NK-92 treated with Interleukin-12 subunit alpha and Interleukin-12 subunit beta, amount 100 ng/mL, for 24 hours (cell line): ENCODE measurements at places on chromosomes 13 and 19.

- DNase-seq = no peak
These were observed 4.2 kb upstream of the OR7G3 start for GRCh38 chr19:9130965-9131364.

- no peak for DNase-seq
These were observed 73.4 kb downstream of the MBNL2 start for GRCh38 chr13:97295283-97296182.

DNA sequence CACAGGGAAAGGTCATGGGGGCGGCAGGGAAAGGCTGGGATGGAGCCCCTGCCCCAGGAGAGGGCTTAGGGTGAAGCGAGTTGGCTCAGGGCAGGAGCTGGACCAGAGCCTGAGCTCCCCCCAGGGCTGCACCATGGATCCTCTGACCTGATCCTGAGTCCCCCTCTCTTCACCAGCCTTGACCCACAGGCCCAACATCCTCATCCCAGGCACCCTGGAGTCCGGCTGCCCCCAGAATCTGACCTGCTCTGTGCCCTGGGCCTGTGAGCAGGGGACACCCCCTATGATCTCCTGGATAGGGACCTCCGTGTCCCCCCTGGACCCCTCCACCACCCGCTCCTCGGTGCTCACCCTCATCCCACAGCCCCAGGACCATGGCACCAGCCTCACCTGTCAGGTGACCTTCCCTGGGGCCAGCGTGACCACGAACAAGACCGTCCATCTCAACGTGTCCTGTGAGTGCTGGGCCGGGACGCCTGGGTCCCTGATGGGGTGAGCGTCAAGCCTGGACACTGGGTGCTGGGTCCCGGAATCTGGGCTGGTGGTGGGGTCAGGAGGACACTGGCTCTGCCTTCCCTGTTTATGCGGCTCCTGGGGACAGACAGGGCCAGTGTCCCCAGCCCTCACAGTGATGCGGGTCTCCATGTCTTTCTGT lies 842 bp downstream of the SIGLEC9 start:
- no peak for DNase-seq

DNA sequence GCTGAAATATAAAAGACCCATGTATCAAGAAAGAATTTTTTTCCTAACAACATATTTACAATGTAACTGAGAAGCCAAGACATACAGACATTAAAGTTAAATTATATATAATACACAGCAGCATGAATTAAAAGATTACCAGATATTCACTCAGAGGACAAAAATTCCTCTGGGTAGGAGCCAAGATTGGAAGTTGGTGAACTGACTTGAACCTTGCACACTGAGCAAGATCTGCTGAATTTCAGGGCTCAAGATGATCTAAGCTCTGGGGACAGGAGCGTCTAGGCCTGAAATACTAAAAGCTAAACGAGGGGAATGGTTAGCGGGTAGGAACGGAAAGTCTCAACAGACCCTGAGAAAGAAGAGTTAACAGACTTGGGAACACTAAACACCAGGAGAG lies 8.5 kb downstream of the FOXO1 start:
- DNase-seq = no peak

DNA sequence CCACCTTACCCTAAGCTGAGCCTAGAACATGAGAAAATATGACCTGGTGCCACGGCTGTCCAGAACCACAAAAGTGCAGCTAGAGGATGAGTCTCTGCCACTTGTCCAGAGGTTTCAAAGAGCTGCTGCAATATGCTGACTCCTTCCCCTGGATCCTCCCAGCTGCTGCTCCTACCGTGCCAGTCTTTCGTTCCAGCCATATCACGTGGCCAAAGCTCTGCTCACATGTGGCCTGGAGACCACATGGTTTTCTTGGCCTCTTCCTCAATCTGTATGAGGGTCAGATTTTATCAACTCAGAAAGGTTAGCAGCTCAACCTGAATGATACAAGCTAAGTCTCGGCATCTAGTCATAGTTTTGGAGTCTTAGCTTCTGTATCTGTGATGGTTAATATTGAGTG lies 3.2 kb upstream of the SACS start:
- no peak for DNase-seq

DNA sequence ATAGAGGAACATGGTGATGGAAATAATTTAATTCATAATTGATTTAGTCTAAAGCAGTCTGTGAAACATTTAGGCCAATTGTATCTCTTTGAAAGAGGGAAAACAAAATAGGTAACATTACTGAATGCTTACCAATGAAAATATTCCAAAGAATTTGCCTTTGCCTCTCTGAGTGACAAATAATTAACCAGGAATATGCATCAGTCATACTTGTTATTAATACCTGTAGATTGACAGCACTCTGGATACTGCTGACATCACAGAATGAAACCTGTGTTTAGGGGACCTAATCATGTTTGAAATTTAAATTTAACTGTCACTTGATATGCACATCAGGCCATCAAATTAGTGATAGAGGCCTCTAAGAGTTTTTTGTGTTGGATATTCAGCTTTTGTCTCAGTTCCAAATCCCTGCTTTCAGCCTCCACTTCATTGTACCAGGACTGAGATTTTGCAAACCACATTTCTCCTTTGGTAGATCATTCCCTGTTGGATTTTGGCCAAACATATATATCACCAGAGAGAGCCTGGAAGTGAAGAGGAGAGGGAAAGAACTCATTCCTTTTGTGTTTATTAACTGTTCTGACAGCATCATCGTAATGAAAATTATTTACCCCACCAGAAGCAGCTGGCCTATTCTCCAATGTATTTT lies 64.8 kb upstream of the KLHL1 start:
- DNase-seq = no peak

GRCh38 chr13:98033277-98034247 lies 80.1 kb downstream of the IPO5 start:
- no peak for DNase-seq

DNA sequence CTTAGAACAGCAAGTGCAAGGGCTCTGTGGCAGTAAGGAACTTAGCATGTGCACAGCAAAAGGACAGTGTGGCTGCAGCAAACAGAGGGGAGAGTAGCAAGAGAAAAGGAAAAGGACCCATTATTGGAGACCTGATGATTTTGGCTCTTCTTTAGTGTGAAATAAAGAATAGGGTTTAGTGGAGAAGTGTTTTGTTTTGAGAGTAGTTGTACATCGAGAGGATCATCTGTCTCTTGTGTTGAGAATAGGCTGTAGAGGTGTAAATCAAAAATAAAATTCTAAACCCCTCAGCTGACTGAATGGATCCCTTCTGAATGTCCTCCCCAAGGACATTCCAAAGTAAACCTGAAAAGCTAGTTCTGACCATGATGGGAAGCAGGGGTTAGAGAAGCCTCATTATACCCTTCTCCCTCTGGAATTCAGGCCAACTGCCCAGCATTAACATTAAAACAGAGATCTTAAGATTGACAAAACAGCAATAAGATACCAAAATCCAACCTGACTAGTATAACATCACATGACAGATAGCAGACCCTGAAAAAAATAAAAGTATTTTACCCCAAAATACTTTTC lies 73.6 kb upstream of the OBI1 start:
- no peak for DNase-seq

DNA sequence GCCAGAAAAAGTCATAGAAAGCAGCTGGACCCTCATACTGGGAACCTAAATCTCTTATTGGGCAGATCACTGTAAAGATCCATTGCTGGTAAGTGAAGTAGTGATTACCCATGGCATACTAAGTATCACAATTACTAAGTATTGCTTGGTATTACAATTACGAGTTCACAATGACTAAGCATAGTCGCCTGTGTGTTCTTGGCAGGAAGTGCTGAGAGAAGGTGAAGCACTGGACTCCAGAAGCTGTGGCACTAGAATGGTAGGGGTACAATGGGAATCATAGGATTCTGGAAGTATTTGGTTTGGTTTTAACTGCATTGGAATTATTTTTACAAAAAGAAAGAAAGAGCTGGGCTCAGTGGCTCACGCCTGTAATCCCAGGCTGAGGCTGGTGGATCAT lies 20.3 kb downstream of the LGALS16 start:
- DNase-seq = no peak

GRCh38 chr19:21699197-21699596 lies 68.2 kb downstream of the ZNF100 start:
- DNase-seq = no peak

DNA sequence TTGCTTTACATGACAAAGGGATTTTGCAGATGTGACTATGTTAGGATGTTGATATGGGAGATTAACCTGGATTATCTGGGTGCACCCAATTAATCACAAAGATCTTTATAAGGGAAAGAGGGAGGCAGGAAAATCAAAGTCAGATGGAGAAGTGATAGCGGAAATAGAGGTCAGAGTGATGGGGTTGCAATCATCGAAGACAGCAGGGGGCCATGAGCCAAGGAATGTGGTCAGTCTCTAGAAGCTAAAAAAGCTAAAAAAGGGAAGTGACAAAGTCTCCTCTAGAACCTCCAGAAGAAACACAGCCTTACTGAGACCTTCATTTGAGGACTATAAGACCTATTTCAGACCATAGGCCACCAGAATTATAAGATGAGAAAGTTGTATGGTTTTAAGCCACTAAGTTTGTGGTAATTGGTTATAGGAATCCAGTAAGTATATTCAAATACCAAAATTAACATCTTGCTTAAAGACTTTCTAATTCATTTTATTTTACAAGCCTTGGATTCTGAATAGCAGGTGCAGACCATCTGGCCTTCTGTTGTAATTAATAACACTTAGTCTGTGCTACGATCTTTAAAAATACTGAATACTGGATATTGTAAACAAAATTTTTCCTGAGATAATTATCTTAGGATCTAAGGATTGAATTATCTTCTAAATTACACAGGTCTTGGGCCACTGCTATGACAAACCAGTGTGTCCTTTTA lies 493.4 kb upstream of the PCDH20 start:
- DNase-seq = no peak

GRCh38 chr13:103134271-103134670 lies 68.1 kb upstream of the SLC10A2 start:
- no peak for DNase-seq

DNA sequence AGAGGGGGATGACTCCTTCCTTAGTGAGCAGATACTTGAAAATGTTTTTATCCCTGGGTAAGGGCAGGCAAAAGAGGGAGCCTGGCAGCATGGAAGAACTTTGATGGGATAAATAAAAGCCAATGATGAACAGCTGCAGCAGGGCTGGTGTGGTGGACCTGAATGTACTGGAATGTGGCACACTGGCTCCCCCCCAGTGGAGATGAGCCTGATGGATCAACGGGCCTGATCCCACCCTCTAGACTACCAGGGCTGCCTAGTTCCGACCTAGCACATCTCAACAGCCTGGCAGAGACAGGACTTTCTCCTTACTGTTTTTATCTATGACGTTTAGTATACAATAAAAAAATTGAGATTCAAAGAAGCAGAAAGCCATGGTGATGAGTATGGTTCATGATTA lies 20.5 kb downstream of the NLRP11 start:
- DNase-seq = no peak

- DNase-seq = no peak
These were observed 128.7 kb downstream of the TSHZ3 start for GRCh38 chr19:31220540-31220939.

DNA sequence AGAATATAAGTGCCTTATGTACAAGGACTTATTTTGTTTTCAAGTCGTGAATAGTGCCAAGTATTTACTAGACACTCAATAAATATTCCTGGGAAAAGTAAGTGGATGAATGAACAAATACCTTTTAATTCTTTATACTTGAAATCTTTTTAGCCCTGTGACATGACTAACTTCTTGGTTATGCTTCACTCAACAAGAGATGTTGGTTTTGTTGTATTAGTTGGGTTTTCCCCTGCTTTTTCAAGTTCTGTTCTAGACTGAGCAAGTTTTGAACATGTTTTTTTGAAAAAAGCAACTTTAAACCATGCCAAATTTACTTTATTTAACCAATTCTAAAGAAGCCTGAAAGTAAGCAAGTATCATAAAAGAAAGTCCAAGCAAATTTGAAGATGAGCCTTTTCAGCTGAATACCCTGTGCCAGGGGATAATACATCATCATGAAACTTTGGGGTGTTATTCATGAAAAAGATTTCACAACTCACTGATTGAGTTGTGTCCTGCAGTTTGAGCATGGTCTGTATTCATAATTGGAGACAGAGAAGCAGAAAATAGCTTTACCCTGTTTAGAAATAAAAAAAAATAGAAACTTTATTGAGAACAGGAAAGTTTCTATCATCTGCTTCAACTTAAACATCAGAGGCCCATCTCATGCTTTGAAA lies 11.1 kb downstream of the LMO7 start:
- DNase-seq = no peak

- no peak for DNase-seq
These were observed 9.5 kb downstream of the ADAMTSL5 start for GRCh38 chr19:1503089-1503924.

- no peak for DNase-seq
These were observed 101.3 kb upstream of the SLC15A1 start for GRCh38 chr13:98853771-98854221.

DNA sequence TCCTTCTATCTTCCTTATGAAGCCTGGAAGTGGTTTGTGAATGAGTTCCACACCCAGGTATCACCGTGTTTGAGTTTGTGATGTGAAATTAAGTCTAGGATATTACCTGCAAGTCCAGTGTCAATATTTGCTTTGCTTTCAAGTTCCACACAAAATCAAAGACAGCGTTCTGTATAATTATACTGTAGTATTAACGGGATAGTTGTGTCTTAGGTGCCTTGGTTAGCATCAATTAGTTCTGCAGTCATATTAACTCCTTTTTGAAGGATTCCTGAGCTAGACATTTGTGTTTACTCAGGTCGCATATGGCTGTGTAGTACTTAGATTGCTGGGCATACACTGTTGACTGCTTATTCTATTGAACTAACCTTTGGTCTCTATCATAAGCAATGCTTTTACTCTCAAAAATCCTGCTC lies 54.4 kb downstream of the ERCC5 start:
- DNase-seq = no peak

DNA sequence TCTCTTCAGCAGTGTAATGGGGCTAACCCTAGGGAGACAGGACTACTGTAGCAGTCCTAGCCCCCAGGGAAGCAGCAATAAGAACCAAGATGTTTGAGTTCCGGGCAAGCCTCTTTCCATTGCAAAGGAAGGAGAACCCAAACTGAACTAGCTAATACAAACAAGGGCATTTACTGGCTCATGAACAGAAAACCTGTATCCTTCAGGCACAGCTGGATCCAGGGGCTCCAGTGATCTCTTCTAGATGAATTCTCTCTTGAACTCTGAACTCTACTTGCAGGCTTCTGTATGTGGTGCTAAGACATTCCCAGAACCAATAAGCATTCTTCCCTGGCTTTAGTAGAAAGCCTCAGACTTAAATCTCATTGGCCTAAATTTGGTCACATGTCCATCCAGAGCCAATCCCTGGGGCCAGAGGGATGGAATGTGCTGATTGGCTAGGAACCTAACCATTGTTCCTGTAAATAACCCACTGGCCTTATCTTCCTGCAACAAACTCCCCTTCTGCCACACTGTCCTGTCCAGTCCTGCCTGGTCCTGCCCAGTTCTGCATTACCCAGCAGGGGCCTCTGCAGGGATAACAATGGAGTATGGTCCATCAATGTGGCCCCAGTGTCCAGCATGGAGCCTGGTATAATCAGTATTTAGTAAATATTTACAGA lies 3.9 kb upstream of the PODNL1 start:
- DNase-seq = no peak

GRCh38 chr13:71605744-71606143 lies 261.3 kb downstream of the DACH1 start:
- DNase-seq = no peak
